ENCODE measurements at places on chromosomes 4 and X. TPM values are rescaled to one million over a fixed set of nuclear protein-coding genes. Genes with fewer than 3 reads are reported as not detected.

BMPR1B gene
- total RNA-seq = 1.6 TPM

TMSB15A gene
- not detected for total RNA-seq

RHOXF2 gene
- not detected for total RNA-seq

INTU gene
- 6.0 TPM for total RNA-seq

HS3ST1 gene
- total RNA-seq = 3.0 TPM

TMPRSS11D gene
- total RNA-seq = not detected

KDR gene
- 97.4 TPM for total RNA-seq

MAP7D2 gene
- total RNA-seq = not detected

SYP gene
- 3.3 TPM for total RNA-seq

F11 gene
- not detected for total RNA-seq

RTL9 gene
- total RNA-seq = 0.25 TPM

LRCH2 gene
- total RNA-seq = 3.3 TPM

HSFX2 gene
- total RNA-seq = not detected

WNK3 gene
- total RNA-seq = 1.4 TPM

COPS4 gene
- 43.8 TPM for total RNA-seq

MAGEB2 gene
- total RNA-seq = not detected

WDFY3 gene
- total RNA-seq = 149 TPM

ADRA2C gene
- total RNA-seq = 3.2 TPM

NPY1R gene
- total RNA-seq = 41.1 TPM

GPR143 gene
- not detected for total RNA-seq

CPZ gene
- total RNA-seq = 7.1 TPM

GPM6B gene
- total RNA-seq = 9.1 TPM

MCTS1 gene
- 22.7 TPM for total RNA-seq

GAGE2A gene
- not detected for total RNA-seq

FMR1NB gene
- not detected for total RNA-seq

GRIA3 gene
- 0.36 TPM for total RNA-seq

FAM114A1 gene
- 132 TPM for total RNA-seq

TMEM271 gene
- total RNA-seq = not detected

SLC7A11 gene
- total RNA-seq = 1.0 TPM

CAPN6 gene
- total RNA-seq = 0.47 TPM

TRIM2 gene
- total RNA-seq = 27.5 TPM

RAP2C gene
- total RNA-seq = 21.6 TPM

TBC1D9 gene
- total RNA-seq = 29.6 TPM

CDS1 gene
- 1.1 TPM for total RNA-seq

SPATA18 gene
- 1.9 TPM for total RNA-seq

Measured in omental fat pad (tissue), 4 donors.